AML-193 (cell line): ENCODE measurements at places on chromosomes 7 and 10.

- DNase-seq, result no peak
Measured at GRCh38 chr10:1162481-1163203, 106.5 kb downstream of the WDR37 start.

- DNase-seq, result no peak
Measured at GRCh38 chr7:84092207-84092606, 102.4 kb downstream of the SEMA3A start.

DNA sequence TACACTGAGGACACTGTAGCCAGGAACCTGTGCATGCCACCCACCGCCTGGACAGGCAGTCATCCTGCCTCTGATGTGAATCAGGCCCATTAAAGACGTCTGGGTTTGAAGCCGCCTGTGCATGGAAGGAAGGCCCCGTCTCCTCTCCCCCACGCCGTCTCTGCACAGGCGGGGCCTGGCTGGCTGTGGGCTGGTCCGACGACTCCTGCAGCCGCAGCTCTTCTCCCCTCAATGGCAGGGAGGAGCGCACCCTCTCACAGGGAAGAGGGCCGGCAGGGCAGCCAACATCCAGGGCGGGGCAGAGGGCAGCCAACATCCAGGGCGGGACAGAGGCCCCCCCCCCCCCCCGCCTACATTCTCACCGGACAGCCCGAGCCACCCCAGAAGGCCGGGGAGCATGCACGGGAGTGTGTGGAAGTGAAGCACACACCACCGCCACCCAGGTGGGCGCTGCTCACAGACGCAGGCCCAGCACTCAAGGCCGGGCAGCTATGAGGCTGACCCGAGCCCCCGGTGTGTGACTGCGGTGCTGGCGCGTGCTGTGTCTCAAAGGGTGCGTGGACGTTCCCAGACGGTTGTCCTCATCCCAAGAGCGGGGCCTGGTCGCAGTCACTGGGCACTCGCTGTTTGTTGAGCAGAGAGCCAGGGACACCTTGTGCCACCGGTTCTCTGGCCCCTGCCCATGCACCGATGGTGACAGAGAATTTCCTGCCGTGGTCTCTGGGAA, 19.1 kb downstream of the DPYSL4 start:
- DNase-seq, result no peak

- DNase-seq, result no peak
Measured at GRCh38 chr7:92025260-92025659, 84.6 kb downstream of the AKAP9 start.

GRCh38 chr7:150753826-150754603, 16.8 kb downstream of the GIMAP5 start:
- DNase-seq, result peak; percentile 12

GRCh38 chr7:50145226-50145625, 52.2 kb upstream of the ZPBP start:
- no peak for DNase-seq

- DNase-seq, result no peak
Measured at GRCh38 chr7:68691261-68692216, 906.7 kb upstream of the AUTS2 start.

DNA sequence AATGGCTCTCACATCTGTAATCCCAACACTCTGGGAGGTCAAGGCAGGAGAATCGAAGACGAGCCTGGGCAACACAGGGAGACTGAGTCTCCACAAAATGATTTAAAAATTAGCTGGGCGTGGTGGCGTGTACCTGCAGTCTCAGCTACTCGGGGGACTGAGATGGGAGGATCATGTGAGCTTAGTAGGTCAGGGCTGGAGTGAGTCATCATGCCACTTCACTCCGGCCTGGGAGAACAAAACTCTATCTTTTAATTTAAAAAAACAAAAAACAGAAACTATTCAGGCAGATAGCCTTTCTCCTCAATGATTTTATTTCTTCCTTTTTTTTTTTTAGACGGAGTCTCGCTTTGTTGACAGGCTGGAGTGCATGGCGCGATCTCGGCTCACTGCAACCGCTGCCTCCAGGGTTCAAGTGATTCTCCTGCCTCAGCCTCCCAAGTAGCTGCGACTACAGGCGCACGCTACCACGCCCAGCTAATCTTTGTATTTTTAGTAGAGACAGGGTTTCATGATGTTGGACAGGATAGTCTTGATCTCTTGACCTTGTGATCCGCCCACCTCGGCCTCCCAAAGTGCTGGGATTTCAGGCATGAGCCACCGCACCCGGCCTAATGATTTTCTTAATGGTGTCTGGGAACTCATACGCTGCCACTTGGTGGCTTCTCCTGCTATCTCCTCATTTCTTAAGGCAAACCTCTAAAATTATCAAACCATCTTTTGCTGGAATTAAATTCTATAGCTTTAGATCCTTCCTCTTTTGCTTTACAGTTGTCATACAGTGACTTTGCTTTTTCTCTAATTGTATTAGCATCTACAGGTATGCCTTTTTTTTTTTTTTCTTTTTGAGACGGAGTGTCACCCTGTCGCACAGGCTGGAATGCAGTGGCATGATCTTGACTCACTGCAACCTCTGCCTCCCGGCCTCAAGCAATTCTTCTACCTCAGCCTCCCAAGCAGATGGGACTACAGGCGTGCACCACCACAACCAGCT, 22.9 kb downstream of the SRPK2 start:
- no peak for DNase-seq

DNA sequence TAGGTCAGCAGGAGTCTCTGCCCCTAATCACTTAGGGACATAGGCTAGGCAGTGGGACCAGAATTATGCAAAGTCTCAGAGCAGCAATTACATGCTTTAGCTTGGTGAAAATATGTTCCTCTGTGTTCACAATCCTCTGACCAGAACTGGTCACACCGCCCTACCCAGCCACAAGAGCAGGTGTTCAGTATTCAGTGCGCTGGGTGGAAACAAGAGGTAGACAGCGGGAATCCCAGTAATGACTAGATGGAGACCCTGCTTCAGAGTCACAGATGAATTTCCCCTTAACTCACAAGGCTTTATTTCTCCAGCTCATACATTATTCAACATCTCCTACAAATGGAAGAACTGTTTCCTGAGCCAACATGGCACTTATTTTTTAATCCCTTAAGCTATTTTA, 763.7 kb upstream of the POM121L12 start:
- DNase-seq, result no peak

GRCh38 chr10:59779756-59780533, 26.7 kb upstream of the MRLN start:
- no peak for DNase-seq

GRCh38 chr10:14063531-14064285, 267.0 kb downstream of the FRMD4A start:
- DNase-seq, result no peak

GRCh38 chr10:114491419-114491818, 87.1 kb upstream of the AFAP1L2 start:
- DNase-seq, result no peak

- DNase-seq, result no peak
Measured at GRCh38 chr10:4093438-4093837, 308.4 kb upstream of the KLF6 start.

DNA sequence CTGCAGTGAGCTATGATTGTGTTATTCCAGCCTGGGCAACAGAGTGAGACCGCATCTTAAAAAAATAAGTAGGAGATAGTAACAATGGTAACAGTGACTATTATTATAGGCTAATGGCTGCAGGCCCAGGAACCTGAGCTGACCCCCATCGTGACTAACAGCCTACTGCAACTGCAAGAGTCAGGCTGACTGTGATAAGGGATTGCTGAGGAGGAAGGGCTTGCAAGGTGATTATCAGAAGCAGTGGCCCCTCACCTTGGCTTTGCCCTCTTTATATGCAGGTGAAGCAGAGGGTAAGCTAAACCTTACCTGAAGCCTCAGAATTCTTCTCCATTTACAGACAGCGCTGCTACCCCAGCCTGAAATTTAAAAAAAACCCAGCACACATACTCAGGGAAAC, 83.9 kb upstream of the SDK1 start:
- no peak for DNase-seq

- DNase-seq, result no peak
Measured at GRCh38 chr10:15295537-15296325, 75.4 kb downstream of the FAM171A1 start.

DNA sequence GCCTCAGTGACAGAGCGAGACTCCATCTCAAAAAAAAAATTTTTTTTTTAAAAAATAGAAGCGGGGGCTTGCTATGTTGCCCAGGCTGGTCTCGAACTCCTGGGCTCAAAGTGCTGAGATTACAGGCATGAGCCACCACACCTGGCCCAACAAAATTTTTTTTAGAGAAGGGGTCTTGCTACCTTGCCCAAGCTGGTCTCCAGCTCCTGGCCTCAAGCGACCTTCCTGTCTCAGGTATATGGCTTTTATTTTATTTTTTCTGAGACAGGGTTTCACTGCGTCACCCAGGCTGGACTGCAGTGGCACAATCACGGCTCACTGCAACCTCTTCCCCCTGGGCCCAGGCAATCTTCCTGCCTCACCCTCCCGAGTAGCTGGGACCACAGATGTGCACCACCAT, 1.6 kb upstream of the ABHD11 start:
- DNase-seq, result no peak

DNA sequence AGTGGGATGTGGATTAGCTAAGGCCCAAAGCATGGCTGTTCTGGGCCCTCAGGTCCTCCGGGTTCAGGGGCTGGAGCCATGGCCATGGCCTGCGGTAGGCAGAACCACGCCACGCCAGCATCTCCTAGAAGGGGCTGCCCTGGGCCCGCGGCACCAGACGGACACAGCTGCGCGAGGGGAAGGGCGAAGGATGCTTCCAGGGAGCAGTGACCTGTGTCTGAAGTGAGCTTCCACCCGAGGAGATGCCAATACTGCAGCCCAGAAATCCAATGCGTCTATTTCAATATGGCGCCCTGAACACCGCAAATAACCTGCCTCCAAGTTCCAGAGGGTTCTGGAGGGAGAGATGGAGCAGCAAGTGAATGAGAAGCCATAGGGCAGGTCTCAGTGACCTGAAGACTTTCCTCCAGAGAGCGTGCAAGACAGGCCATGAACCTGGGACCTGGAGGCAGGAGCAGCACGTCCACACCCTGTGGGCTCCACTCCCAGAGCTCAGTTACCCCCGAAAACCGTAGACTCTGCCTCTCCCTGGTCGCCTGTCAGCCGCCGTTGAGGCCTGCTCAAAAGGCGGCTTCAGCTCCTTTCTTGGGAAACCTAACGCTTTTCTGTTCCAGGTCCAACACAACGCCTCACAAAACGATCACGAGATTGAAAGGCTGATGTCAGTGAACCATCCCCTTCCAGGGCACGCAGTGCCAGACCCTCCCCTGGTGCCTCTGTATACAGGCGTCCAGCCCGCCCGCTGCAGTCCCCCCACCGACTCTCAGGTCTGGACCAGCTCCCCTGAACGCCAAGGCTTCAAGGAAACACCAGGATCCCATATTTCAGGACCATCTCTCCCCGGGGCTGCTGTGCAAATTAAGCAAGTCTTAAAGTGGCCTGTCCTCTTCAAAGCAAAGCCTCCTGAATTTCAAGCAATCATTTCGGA, 37.4 kb downstream of the AMZ1 start:
- DNase-seq, result no peak

DNA sequence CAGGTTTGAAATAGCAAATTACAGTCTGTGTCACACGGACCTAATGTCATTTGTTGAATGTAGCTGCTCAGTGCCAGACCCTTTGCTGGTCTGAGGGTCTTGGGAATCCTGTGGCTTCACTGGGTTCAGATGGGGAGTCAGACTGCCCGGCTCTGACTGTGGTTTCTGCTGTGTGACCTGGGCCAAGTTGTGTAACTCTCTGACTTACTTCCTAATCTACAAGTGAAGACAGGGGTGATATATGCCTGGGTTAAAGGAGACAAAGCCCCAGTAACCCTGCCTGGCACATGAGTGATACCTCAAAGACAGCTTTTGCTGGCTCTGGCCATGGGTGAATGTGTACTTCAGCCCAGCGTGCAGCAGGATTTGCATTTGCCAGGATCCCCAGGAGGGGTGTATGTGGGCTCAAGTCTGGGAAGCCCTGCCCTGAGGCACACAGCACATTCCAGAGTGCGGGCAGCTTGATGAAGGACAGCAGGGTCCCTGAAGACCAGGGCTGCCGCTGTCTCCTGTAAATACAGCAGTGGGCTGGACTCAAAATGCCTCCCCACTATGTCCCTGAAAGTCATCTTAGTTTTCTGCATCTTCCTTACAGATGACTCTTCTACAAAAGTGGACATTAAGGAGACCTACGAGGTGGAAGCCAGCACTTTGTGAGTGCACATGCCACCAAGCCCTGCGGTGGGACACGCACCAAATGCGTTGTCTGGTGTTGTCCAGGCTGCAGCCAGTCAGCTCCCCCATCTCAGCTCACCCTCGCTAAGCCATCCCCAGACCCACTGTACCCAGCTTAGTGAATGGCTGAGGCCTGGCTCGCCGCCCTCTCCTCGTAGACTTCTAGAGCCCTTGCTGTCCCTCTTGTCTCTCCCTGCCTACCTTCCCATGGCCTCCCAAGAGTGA, 16.4 kb downstream of the NACAD start:
- peak; percentile 32 for DNase-seq

DNA sequence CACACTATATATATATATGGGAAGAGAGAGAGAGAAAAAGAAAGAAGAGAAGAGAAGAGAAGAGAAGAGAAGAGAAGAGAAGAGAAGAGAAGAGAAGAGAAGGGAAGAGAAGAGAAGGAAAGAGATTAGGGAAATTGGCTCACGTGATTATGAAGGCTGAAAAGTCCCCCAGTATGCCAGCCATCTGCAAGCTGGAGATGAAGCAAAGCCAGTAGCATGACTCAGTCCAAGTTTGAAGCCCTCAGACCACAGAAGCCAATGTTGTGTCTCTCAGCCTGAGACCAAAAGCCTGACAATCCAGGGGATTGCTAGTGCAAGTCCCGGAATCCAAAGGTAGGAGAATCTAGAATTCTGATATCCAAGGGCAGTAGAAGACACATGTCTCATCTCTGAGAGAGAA, 206.3 kb upstream of the PRSS1 start:
- DNase-seq, result peak; percentile 10

DNA sequence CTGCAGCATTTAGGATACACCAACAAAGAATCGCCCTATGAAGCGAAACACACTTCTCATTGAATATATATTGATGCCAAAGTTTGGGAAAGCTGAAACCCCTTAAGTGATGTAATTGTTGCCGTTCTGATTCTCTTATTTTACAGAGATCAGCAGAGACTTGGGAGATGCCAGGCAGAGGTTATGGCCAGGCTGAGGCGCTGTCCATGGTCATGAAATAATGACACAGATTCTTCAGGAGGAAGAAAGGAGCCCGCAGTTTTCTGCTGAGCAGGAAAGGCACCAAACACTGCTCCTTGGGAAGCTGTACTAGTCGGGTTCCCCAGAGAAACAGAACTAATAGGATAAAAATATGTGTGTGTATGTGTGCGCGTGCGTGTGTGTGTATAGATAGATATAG, 566.0 kb downstream of the CALN1 start:
- no peak for DNase-seq

DNA sequence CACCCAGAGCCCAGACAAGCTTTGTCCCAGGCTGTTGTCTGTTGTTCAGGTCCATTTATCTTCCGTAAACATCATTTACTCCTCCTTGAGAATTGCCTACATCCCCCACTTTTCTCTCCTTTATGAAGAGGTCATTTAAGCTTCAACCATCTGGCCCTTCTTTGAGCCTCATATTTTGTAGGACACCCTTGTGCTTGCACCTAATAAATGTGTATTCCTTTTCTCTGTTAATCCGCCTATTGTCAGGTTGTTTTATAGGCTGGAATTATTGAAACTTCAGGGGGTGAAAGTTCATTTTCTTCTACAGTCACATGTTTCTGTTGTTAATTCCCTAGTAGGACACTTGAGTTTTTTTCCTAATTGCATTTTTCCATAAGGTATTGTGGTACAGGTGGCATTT, 19.6 kb upstream of the CTTNBP2 start:
- no peak for DNase-seq
